Stimulated activated CD4-positive, alpha-beta T cell treated with anti-CD3 and anti-CD28 coated beads, Interleukin-4, amount 100 ng/mL, for 4 hours (primary cell): ENCODE measurements at places on chromosomes 12 and 14.

GRCh38 chr14:21191261-21191808, 35.5 kb upstream of the OR5AU1 start:
- no peak for DNase-seq

- no peak for DNase-seq
These were observed 151.4 kb upstream of the IFNG-AS1 start for GRCh38 chr12:67837876-67838275.

GRCh38 chr14:23478109-23478759, 8.7 kb downstream of the NGDN start:
- DNase-seq: peak; percentile 48

DNA sequence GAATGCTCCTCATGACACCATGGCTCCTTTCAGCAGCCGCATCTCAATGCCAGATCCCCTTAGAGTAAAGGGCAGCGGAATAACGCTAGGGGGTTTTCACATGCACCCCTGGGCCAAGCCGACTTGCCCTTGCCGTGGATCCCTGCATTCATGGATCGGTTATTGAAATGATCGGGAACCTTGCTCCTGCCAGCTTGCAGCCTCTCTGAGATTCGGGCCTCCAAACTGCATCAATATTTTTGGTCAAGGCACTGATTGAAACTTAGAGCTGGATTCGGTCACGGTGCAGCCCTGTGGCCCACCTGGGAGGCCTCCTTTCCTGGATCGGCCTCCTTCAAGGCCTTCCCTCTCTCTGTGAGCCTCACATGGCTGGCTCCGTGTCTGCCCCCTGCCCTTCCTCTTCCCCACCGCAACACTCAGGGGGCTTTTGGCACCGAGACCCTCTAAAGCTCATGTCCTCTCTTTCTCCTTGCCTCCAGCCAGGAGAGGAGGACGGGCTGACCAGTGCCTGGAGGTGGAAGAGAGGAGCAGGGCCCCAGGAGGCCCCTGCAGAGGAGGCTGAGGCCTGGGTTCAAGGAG, 1.8 kb downstream of the PTPN6 start:
- no peak for DNase-seq

GRCh38 chr12:45498645-45499044, 230.9 kb upstream of the ARID2 start:
- no peak for DNase-seq

DNA sequence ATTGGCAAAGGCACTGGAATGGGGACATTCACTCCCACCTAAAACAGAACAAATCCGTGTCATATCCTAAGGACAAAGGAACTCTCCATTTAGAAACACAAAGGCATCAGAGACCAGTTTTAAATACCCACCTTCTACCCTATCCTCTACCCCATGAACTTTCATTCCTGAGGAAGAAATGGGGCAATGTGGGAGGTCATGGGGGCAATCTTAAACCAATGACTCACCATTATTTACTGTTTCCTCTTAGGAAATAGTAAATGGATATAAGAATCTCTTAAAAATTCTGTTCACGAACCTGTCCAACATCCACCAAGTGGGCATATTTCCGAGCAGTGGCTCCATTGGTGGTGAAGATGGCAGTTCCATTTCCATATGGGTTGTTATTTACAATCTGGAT, 19.4 kb downstream of the ALDH6A1 start:
- no peak for DNase-seq

DNA sequence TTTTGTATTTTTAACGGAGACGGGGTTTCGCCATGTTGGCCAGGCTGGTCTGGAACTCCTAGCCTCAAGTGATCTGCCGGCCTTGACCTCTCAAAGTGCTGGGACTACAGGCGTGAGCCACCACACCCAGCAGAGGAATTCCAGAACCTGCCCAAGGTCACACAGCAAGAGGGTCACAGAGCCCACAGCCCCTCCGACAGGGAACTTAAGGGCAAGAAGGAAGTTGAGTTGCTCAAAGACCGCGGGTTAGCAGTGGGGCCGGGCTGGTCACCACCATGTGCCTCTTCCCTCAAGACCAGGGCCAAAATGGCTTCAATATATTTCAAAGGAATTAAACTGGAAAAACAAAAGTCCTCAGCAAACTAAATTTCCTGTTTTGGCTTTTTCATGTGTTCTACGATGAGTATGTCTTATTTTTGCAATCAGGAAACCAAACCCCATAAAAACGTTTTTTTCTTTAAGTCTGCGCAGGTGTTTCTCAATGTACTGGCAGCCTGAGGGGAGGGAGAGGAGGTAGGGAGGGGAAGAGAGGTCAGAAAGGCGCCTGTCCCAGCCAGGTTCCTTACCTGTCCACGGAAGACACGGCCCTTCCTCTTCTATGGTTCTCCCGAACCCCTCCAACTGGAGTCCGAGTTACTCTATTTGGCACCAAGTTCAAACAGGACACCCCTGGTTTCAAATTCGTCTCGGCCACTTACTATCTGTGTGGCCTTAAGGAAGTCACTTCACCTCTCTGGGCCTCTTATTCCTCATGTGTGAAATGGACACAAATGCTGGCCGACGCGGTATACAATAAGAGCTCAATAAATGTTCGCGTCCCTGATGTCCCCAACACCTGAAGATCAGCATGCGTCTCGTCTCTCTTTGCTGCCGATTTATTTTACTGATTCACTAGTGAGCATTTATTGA, 778 bp downstream of the SLC8B1 start:
- no peak for DNase-seq
